Choroid plexus epithelial cell (primary cell): ENCODE measurements at places on chromosomes 13 and 19.

DNA sequence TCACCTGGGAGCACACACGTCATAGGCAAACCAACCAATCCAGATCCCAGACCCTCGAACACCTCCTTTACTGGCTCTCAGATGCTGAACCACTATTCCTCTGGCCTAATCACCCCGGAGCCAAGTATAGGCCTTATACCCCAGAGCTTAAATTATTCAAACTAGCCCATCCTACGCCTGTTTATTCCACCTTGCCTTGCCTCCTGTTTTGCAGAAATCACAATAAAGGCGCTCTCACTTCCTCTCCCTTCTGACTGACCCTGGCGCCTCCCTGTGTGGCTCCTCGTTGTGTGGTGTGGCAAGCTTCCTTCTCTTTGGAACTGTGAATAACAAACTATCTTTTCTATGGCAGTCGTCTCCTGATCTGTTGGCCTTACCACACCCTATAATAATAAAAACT lies 354.9 kb downstream of the ENOX1 start:
- no peak for DNase-seq

- no peak for DNase-seq
Measured at GRCh38 chr13:73321043-73321442, 262.2 kb downstream of the KLF5 start.

DNA sequence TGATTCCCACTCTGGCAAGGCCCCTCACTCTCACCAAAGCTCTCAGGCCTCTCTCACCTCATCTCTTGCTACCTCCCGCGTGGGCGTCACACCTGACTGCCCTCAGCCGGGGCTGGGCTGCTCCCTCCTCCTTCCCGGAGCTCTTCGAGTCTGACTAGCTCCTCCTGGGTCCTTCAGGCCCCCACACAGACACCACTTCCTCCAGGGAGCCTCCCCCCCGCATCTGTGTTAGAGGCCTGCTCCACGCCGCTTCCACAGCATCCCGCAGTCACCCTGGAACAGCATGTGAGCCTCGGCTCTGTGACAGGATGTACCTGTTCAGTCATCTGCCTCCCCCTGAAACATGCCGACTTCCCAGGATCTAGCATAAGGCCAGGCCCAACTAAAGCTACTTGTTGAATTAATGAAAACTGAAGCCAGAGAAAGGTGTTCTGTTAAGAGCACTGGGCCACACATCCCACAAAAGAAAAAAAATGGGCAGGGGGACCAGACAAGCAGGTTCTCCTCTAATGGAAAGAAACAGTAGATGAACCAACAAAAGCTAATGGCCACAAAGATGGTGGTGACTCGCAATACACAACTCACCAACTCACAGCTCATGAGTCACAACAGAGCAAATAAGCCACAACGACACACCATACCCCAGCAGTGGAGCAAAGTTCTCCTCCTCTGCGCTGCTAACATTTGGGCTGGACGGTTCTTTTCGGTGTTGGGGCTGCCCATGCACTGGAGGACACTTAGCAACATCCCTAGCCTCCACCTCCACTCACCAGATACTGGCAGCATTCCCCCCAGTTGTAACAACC lies 3.0 kb downstream of the PPP6R1 start:
- DNase-seq: no peak

DNA sequence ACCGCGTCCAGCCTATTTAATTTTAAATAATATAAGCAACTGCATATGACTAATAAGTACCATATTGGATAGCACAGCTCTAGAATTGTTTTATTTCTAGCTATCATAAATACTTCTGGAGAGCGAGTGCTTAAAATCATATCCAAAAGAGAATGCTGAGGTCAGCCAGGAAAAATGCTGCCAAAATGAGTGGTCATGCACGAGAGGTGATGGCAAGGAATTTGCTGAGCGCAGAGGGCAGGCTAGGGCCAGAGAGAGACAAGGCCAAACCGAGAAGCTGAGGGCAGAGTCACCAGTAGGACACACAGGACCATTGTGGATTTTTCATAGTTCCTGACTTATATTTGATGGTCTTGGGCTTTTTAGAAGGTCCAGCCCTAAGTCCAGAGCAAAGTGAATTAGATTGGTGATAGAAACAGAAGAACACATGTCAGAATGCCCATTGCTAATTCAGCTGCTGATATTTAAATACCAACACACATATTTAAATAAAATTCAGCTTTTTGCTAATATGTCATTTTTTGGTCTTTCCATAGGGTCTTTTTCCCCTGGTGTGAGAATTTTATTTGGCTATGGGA lies 33.6 kb upstream of the UBL3 start:
- no peak for DNase-seq

DNA sequence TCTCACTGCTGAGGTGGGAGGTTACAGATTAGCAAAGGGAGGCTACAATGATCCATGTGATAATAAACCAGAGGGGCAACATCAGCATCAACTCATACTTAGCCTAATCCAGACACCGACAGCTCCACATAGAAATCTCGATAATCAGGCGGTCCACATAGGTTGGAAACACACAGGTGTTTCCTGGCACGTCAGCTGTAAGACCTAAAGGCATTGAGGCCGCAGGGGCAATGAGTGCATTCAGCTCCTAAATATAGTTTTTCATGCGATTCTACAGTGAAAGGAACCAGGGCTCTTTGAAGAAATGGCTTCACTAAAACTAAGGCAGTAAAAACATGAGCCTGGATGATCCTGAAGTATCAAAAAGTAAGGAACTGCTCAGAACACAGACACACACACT lies 19.3 kb downstream of the PLPP2 start:
- DNase-seq: no peak

- no peak for DNase-seq
Measured at GRCh38 chr19:1587872-1588271, 4.8 kb downstream of the MBD3 start.

GRCh38 chr13:32316501-32316900 lies 1.2 kb downstream of the BRCA2 start:
- DNase-seq: no peak

- DNase-seq: no peak
Measured at GRCh38 chr19:18665771-18666202, 17.7 kb upstream of the CRTC1 start.

- DNase-seq: no peak
Measured at GRCh38 chr13:23434491-23434890, 989 bp upstream of the SACS start.

DNA sequence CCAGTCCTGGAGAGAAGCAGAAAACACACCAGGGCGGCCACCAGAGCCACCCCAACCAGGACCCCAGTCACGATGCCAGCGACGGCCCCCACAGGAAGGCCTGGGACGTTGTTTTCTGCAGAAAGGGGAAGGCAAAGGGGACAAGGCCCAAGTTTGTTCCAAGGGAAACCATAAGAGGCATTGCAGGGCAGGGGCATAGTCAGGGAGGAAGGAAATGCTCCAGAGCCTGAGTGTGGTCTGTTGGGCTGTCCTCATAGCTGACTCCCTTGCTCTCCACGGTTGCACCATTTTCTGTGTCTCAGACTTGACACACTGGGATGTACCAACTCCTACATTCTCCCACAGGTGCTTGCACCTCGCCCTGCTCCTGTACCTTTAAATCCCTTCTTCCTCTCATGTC lies 5.2 kb downstream of the CEACAM4 start:
- DNase-seq: no peak

GRCh38 chr13:100798739-100799361 lies 124.3 kb upstream of the TMTC4 start:
- DNase-seq: no peak

- DNase-seq: peak; percentile 92
Measured at GRCh38 chr19:48724796-48725753, 5.5 kb upstream of the MAMSTR start.

- DNase-seq: peak; percentile 90
Measured at GRCh38 chr19:11496391-11497163, 9.1 kb downstream of the ZNF653 start.

- no peak for DNase-seq
Measured at GRCh38 chr19:47445527-47445926, 26.2 kb downstream of the SLC8A2 start.

DNA sequence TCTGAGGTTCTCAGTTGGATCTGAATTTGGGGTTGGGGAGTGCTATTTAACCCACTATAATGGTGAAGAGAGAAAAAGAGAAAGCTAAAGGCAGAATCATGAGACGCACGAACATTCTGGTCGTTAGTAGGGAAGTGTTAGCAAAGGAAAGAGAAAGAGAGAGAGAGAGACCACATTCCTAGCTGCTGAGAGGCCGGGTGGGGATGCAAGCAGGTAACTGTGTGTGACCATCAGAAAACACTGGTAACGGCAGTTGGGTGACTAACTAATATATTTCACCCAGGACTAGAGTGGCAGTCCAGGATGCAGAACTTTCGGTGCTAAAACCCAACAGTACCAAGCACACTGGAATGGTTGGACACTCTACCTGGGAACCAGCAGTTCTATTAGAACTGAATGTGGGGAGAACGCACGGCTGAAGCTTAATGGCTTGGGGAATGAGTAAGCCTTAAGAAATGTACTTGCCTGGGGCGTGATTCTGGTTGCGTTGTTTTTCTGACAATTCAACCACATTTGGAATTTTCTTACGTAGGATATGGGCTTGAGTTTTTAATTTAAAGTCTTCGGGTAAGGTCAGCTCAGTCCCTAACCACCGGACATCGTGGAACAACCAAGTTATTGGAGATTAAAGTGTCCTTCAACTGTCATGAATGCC lies 130.2 kb downstream of the DNAJC15 start:
- DNase-seq: peak; percentile 90
